ENCODE measurements at places on chromosomes 1 and 21.

DNA sequence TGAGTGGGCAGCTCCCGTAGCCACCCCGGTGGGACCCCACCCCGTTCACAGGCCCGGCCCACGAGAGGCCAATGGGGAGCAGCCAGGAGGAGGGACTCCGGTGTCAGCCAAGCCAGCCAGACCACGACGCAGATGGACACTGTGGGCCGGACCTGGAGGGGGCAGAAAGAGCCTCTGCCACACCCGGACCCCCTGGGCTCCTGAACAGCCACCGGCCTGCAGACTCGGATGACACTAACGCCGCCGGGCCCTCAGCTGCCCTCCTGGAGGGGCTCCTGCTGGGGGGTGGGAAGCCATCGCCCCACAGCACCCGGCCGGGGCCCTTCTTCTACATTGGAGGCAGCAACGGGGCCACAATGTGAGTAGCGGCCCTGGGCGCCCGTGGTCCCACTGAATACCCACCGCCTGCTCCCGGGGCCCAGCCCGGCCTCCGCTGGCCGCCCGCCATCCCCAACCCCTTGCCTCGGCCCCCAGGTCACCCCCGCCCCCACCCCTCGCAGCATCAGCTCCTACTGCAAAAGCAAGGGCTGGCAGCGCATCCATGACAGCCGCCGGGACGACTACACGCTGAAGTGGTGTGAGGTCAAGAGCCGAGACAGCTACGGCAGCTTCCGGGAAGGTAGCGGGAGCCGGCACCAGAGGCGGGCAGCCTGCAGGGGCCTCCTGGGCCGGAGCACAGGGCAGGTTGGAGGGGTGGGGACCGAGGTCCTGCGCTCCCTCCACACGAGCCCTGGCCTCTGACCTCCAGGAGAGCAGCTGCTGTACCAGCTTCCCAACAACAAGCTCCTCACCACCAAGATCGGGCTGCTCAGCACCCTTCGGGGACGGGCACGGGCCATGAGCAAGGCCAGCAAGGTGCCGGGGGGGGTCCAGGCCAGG, 6.5 kb downstream of the TTLL10 start:
- ATAC-seq: no peak

DNA sequence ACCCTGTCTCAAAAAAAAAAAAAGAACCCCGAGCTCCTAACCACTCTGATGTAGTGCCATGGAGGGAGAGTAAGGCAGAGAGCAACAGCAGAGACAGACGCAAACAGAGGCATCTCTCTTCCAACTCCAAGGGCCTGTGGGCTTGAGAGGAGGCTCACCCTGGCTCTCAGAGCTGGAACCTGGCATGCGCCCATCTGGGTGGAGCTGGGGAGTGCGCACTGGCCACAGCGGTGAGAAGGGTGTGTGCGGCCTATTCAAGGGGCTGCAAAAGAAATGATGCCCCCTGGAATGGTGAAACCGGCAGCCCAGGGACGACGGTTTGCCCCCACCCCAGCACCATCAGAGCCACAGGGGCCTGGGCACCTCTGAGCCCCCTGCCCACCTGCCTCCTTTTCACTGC, 17.6 kb downstream of the COL8A2 start:
- ATAC-seq: no peak

- ATAC-seq: no peak
These were observed 2.0 kb downstream of the EFHD2 start for GRCh38 chr1:15411593-15412137.

DNA sequence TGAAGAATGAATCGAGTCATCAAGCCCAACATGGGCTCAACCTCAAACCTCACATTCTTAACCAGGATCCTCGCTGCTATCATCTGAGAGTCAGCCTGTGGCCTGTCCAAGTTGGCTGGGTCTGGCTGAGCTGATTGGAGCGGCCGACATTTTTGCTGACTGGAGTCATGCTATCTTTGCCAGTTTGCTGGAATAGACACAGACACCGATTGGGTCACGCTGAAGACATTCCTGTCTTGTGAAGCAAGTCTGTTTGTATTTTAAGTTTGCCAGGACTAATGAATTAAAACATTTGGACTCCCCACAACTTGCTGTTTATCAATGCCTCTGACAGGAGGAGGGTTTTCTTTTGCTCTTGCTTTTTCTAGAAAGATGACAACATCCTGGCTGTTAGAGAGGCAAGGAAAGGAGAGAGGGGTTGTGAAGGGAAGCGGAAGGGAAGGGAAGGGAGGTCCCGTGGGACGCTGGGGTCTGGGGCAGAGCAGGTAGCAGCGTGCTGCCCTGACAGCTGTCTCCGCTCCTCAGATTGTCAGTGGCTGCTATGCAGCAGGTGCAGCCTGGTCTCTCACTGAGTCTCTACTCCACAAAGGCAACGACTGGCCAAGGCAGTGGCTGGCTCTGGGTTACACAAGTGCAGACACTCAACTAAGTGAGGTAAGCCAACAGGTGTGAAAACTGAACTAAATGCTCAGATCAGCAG, at the start of gene MAP3K7CL:
TSS of gene MAP3K7CL (plus strand) at position 375 of the 700 bp plus-strand sequence. CDS start 2,701 bp downstream, outside the sequence.
- peak; percentile 93 for ATAC-seq

- ATAC-seq: no peak
These were observed 64.6 kb downstream of the WNT9A start for GRCh38 chr1:227883073-227883520.

- ATAC-seq: peak; percentile 23
These were observed 18.7 kb upstream of the ADAR start for GRCh38 chr1:154626456-154627256.

GRCh38 chr1:105492921-105493320, 1563.6 kb upstream of the PRMT6 start:
- ATAC-seq: no peak

- peak; percentile 48 for ATAC-seq
These were observed 97.7 kb downstream of the RYR2 start for GRCh38 chr1:237139732-237140131.

DNA sequence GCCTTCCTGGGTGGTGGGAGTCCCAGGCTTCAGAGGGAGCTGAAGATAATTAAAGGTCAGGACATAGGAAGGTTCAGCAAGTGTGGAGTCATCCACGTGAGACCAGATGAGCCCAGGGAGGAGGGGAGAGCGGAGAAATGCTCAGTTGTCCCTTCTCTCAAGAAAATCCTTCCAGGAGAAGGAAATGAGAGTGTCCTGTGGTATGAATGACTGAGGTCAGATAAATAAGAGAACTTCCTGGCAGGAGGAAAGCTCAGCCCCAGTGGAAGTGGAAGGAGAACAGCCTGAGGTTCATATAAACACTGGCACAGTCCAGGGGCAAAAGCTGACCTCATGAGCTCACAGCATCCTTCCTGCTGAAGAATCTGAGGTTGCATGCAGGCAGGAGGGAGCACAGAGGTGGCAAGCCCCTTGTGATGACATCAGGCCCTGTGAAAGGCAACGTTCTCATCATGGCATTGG, 97.6 kb downstream of the NAV1 start:
- ATAC-seq: no peak

DNA sequence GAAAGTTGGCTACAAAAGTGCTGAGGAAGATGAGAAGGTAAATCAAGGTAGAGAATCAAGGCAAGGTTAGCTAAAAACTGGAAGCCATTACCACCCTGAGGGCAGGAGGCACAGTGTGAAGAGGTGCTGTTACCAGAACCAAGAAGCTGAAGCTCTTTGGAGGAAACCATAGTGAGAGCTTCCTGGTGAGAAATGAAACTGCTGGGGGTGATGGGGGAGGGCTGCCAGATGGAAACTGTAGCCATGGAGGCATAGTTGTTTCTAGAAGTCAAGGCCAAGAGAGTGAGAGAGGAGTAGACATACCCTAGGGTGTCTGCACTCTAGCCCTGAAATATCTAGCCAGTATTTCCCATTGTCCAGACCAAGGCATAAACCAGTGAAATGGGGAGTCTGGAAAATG, 28.7 kb downstream of the IFI44 start:
- no peak for ATAC-seq

GRCh38 chr1:77168358-77168757, 50.9 kb downstream of the PIGK start:
- ATAC-seq: no peak

DNA sequence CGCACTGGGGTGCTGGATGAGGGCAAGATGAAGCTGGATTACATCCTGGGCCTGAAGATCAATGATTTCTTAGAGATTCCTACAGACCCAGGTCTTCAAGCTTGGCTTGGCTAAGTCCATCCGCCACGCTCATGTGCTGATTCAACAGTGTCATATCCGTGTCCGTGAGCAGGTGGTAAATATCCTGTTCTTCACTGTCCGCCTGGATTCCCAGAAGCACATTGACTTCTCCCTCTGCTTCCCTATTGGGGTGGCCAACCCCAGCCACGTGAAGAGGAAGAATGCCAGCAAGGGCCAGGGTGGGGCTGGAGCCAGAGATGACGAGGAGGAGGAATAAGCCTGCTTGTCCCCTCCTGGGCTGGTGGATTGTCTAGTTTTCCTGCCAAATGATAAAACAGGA, 2.2 kb upstream of the CBR3 start:
- no peak for ATAC-seq

DNA sequence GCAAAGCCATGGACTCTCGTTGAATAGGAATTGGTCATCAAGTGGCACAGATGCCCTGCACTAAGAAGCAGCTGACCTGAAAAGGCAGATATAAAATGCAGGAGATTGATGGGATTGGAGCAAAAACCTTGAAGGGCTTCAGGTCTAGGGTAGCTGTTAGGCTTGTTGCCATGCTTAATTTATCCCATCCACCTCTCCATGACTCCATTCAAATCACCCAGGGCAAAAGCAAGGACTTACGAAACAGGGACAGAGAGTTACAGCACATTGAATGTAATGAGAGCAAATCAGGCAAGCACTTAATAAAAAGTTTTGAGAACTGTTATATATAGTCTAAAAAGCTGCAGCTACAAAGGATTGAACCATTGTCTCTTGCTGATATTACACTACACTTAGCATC, 298.2 kb upstream of the ESRRG start:
- ATAC-seq: no peak

GRCh38 chr1:156123356-156124196, 9.1 kb downstream of the LMNA start:
- peak; percentile 84 for ATAC-seq

GRCh38 chr1:28241638-28242241, 5.8 kb downstream of the ATP5IF1 start:
- ATAC-seq: no peak

DNA sequence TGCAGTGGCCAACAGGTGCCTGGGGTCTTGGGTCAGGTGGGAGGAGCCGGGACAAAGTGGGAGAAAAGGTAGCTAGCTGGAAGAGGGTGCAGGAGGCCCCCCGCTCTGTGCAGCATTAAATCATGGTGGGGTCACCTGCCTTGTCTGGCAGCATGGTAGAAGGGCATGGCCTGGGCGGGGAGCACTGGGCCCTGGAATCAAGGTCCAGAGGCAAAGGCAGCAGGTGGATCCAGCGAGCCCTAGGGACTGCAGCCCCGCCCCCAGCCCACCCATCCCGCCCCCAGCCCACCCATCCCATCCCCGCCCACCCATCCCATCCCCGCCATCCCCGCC, 16.7 kb upstream of the TTLL10 start:
- no peak for ATAC-seq

- no peak for ATAC-seq
These were observed 271.8 kb downstream of the HLX start for GRCh38 chr1:221150996-221151395.

GRCh38 chr1:1594602-1595260, 5.2 kb downstream of the FNDC10 start:
- no peak for ATAC-seq

DNA sequence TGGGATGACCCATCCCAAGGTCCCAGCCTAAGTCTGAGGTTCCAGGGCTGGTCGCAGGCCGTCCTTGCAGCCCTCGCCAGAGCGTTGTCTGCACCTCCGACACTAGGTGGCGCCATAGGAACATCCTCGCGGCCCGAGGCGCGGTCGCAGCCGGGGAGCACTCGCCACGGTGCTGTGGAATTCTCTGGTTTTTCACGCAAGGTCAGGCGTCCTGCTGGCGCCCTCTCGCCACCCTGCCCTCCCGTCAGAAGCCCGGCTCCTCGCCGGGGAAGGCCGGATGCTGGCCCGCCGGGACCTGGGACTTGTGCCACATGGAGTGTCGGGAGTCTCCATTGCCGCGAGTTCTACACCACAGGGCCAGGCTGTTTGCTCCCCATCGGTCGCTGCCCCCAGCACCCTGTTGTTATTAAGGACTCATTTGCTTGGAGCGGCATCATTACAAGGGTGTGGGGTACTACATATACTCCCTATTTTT, 196.8 kb upstream of the LMO4 start:
- ATAC-seq: peak; percentile 88

- ATAC-seq: no peak
These were observed 445.7 kb downstream of the AMY1C start for GRCh38 chr1:104195395-104195794.

- ATAC-seq: peak; percentile 8
These were observed 29.9 kb upstream of the HJV start for GRCh38 chr1:146051452-146051851.

DNA sequence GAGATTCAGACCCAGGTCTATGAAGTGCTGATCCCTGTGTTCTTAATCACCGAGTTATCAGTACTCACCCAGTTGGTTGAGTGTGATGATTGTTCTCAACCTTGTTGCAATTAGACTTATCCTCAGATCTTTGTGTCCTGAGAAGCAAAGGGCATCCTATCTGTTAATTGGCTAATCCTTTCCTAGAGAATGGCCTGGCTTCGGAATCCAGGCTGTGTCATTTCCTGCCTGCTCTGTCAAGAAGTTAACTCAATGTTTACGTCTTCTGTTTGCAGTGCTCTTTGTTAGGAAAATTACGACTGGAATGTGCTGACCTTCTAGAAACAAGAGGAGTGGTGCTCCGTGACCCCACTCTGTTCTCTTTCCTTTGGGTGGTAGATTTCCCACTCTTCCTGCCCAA, 14.7 kb downstream of the GAS5 start:
- no peak for ATAC-seq

DNA sequence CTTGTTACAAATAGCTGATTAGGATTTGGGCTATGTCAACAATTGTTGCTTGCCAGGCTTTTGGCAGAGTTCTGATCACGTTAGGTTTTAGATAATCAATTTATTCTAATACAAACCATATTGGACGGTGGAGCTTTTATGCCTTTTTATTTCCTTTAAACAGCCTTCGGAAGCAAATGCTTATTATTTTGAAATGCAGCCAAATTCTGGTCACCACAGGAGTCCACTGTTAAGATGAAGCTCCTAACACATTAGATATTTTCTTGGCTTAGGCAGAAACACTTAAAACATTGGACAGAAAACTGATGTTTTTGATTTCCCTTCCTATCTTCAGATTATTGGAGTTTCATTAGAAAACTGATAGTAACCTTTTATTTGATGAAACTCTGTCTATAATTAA, 82.9 kb downstream of the CENPF start:
- ATAC-seq: no peak
